ENCODE measurements at places on chromosomes 6 and 20.

DNA sequence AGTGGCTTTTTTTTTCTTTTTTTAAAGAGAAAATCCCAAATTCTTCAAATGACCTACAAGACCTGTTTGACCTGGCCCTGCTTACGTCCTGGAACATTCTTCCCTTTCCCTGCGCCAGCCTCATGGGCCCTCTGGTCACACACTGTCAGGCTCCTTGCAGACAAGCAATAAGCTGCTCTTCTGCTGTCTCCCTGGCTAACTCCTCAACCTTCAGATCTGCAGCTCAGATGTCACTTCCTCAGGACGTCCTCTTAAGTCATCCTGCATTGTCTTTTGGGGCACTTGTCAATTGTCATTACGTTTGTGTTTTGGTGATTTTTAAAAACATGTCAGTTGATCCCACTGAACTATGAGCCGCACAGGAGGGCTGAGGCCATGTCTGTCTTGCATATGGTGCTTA is 28.9 kb upstream of the SLC35D3 start:
- DNase-seq, result no peak

DNA sequence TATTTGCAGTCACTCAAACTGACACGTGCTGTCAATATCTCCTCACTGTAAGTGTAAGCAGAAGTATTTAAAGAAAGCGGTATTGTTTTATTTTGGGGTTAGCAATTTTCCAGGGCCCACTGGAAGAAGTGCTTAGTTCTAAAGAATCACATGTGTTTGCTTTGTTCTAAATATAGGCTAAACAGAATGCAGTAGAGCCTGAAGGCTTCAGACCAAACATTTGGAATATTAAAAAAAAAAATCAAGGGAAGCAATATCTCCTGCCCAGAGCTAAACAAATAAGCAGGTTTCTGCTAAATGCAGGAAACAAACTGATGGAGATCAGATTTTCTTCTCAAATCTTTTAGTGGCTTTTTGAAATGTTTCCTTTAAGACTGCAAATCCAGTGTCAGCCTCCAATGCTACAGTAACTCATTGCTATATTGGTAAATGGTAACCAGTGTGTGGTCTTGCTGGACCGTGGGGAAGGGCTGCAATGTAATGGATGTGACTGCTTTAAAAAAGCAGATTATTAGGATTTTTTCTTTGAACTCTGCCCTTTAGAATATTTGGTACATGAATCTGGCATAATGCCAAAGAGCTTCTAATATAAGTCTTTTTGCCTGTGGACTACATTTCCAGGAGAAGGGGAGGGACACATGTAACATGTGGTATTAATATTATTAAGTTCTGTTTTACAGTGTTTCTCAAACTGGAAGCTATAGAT is 317.1 kb upstream of the FERMT1 start:
- no peak for DNase-seq

DNA sequence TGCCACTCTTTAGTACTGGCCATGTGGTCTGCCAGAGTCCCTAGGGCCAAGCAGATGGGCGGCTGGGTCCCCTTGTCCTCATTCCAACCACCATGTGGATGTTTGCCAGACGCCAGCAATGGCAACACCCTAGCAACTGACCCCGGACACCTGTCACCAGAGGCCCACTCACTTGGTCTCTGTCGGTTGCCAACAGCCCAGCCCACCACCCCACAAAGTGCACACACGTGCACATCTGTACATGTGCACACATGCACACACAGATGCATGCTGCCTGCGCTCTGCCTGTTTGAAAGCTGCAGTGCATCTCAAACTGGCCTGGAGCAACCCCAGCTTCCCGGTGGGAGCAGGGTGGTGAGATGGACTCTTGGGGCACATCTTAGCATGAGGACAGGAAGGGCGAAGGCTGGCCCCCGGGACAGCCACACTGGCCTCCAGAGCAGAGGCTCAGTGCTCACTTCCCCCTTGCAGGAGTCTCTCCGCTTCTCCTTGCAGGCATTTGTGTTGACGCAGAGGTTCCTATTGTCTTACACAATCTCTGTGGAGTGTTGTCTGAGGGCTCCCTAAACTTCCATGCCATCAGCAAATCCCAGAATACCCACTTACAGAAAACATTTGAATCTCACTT is 54.0 kb downstream of the PSMG4 start:
- DNase-seq, result no peak

DNA sequence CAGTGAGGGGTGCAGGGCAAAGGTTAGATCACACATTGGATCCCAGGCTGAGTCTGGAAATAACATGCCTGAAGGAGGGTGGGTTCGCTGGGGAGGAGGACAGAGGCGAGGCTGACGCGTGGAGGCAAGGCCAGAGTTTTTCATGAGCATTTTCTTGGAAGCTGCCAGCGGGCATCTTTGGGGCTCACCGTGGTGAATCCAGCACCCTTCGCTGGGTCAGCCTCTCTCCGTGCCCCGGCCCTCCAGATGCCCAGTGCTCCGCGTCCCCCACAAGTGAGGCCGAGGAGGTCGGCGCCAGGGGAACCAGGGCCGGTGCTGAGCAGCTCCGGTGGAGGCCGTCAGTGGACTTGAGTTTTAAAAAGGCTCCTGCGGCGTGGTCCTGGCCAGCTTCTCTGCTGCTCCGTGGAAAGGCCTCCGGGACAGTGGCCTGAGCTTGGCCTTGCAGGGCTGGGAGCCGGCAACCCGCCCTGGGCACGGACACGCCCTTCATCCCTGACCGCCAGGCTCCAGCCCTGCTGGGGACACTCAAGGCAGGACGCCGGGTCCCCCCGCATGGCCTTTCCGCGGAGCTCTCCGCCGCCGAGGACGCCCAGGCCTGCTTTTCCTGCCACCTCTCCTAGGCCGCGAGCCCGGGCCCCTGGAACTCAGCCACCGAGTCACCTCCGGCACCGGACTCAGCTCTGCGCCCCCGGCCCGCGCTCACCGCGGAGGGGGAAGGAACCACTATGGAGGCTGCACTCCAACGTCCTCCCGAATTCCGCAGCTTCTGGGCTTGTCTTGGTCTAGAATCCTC is 114.3 kb downstream of the THBS2 start:
- no peak for DNase-seq

GRCh38 chr6:53446151-53446550 is 97.4 kb upstream of the ELOVL5 start:
- DNase-seq, result no peak

- DNase-seq, result no peak
Measured at GRCh38 chr6:44867571-44868334, 460.4 kb upstream of the RUNX2 start.

GRCh38 chr20:37776049-37776448 is 82.2 kb downstream of the CTNNBL1 start:
- DNase-seq, result no peak

- no peak for DNase-seq
Measured at GRCh38 chr6:37488476-37488875, 11.2 kb downstream of the CCDC167 start.

DNA sequence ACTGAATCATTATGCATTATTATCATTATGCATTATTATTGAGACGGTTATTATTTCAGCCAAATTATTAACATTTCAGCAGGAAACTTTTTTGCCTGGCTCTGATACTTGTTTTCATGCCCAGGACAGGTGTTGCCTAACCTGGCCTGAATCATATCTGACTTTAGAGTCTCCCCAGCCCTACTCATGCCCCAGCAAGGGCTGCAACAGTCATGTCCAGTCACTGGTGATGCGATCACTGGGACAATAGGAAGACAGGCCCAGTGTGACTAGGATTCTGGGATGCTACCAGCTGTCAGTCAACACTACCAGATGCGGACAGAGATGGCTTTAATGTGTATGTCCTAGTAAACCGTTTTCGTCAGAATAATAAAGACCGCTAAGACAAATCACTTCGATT is 285.0 kb downstream of the KHDC1L start:
- DNase-seq, result no peak

DNA sequence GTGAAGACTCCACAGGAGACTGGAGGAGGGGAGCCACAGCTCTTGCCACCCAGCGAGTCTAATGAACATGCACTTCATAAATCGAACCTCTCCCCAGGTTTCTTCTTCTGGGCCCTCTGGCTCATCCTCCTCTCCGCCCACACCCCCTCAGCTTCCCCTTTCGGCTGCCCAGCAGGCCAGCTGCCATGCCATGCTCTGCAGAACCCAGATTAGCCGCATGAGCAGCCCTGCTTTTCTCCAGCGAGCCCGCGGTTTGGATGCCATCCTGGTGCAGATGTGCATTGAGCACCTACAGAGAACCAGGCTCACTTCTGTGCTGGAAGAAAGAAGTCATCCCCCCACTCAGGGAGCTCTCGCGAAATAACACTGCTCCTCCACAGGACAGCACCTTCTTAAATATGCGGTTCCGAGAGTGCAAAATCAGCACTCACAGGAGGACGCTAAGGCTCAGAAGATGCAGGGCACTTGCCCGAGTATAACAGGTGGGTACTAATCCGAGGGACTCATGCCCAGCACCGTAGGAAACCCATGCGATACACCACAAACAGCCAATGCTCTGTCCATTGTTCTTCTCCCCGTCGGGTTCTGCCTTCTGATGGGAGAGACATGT is 143.0 kb upstream of the THBS2 start:
- DNase-seq, result no peak
